NCI-H524 (cell line): ENCODE measurements at places on chromosomes 7 and 10.

- no peak for DNase-seq
Observed at GRCh38 chr10:35204650-35205319, 78.1 kb downstream of the CREM start.

GRCh38 chr7:9200626-9201025 lies 767.2 kb downstream of the NXPH1 start:
- peak; percentile 86 for DNase-seq

- DNase-seq: no peak
Observed at GRCh38 chr7:90897961-90898469, 301.9 kb downstream of the CDK14 start.

- DNase-seq: no peak
Observed at GRCh38 chr10:101961591-101962498, 94.1 kb downstream of the ARMH3 start.

- peak; percentile 86 for DNase-seq
Observed at GRCh38 chr10:57905861-57906260, 361.8 kb downstream of the IPMK start.
